ENCODE measurements at places on chromosomes 16 and 17.

- DNase-seq: no peak
Observed at GRCh38 chr17:74779948-74780400, 3.8 kb upstream of the NAT9 start.

GRCh38 chr16:77556201-77556873 is 121.5 kb upstream of the ADAMTS18 start:
- no peak for DNase-seq

DNA sequence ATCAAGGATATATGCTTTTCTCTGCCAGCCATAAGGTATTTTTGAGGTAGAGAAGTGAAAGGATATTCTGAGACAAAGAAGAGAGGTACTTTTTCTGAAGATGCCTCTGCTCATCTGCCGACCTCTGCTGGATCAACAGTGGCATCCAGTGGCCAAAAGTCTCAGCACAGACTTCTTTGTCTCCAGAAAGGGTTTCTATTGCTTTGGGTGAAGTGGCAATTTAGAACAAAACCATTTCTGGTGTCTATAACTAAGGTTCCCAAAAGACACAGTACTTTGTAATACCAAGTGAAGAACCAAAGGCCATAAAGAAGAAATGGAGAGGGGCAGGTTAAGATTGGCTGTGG is 155.2 kb upstream of the C17orf78 start:
- no peak for DNase-seq

GRCh38 chr17:29711588-29712385 is 89.1 kb upstream of the CORO6 start:
- no peak for DNase-seq

GRCh38 chr17:4785311-4786105 is 656 bp downstream of the VMO1 start:
- DNase-seq: no peak

GRCh38 chr16:84599521-84600202 is 18.2 kb downstream of the COTL1 start:
- DNase-seq: no peak

- no peak for DNase-seq
Observed at GRCh38 chr17:18267927-18268711, 7.7 kb downstream of the MIEF2 start.

- DNase-seq: no peak
Observed at GRCh38 chr17:78684026-78684425, 98.0 kb downstream of the CYTH1 start.

- no peak for DNase-seq
Observed at GRCh38 chr17:74862108-74862901, 2.6 kb upstream of the GRIN2C start.

DNA sequence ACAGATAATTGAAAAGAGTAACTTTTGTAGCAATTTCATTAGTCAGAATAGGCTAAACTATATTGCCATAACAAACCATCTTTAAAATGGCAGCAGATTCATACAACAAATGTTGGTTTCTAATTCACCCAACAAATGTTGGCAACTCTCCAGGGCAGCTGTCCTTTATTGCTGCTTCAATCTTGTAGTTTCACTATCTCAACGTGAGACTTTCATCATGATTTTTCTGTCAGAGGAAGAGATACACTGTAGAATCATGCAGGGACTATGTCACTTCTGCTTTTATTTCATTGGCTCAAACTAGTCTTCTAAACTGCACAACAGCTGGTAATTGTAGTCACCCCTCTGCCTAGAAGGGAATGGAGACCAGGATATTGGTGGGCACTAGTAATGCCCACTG is 174.2 kb downstream of the TANC2 start:
- no peak for DNase-seq

- DNase-seq: no peak
Observed at GRCh38 chr16:85019659-85020245, 7.8 kb upstream of the KIAA0513 start.

- DNase-seq: no peak
Observed at GRCh38 chr17:17402558-17402957, 74.2 kb upstream of the MED9 start.

GRCh38 chr17:81207610-81208581 is 14.9 kb downstream of the CEP131 start:
- DNase-seq: no peak

GRCh38 chr17:56708220-56708558 is 114.7 kb downstream of the NOG start:
- DNase-seq: no peak

DNA sequence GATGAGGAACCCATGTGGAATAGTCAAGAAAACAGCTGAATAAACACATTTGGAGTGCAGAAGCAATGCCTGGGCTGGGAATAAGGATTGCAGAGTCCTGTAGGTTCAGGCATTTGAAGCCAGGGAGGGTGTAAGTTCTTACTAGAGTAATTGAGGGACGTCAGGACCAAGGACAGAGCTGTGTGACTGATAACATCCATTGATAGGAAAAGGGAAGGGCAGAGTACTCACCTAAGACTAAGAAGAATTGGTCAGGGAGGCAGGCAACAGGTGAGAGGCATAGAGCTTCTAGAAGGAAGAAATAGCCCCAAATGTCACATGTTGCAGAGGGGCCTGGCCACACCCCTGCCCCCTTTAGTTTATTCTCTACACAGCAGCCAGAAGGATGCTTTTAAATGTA is 79.8 kb upstream of the TMEM132E start:
- no peak for DNase-seq

DNA sequence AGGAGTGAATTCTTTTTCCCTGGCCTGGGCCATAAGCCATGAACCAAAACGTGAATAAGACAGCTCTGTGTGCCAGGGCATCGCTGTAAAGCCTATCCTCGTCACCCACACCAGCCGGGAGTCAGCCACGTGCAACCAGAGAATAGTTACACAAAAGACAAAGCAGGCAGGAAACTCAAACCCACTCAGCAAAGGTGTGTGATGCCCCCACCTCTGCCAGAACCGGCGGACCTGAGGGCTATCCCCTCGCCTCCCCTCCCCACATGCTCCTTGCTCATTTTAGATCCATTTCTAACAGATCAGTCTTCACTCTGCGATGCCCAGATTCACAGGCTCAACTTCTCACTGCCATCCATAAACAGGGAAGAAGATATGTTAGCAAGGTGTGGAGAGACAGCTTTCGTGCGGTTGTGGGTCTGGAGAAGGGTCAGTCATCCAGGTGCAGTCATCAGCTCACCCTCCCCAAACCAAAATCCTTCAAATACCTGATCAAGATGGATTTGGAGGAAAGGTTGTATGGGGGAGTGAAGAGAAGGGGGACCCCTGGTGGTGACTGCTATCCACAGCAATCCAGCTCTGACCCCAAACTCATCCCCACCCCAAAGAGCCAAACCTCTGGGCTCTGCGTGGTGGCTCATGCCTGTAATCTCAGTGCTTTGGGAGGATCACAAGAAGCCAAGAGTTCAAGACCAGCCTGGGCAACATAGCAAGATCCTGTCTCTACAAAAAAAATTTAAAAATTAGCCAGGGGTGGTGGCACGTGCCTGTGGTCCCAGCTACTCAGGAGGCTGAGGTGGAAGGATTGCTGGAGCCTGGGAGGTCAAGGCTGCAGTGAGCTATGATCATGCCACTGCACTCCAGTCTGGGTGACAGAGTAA is 219.2 kb downstream of the C16orf78 start:
- no peak for DNase-seq

GRCh38 chr16:66958857-66959703 is 2.0 kb upstream of the CES3 start:
- DNase-seq: no peak

DNA sequence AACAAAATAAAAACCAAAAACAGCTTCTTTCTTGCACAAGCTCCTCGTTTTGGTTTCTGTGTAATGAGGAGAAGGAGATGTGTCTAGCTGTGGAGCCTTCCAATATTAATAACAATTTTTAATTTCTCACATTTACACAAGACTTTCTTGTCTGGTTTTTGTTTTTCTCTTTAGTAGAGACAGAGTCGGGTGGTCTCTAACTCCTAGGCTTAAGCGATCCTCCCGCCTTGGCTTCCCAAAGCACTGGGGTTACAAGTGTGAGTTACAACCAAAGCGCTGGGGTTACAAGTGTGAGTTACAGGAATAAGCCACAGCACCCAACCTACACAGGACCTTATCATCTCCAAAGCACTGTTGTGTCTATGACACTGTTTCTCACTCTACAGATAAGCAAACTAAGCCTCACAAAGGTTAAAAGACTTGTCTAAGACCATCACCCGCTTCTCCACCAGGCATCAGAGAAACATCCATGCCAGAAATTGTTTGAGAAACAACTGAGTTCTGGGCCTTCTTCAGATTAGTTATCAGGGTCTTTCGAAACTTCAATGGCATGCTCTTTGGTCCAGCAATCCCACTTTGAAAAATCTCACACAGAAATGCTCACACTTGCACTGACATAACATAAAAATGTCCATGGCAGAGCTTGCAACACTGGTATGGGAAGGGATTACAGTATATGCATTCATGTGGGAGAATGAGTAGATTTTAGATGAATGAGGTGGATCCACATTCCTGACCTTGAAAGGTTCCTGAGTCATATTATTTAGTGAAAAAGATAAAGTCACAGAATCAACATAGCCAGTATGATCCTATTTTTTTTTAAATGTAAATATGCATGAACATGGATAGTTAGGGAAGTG is 3.9 kb downstream of the ABAT start:
- DNase-seq: no peak

DNA sequence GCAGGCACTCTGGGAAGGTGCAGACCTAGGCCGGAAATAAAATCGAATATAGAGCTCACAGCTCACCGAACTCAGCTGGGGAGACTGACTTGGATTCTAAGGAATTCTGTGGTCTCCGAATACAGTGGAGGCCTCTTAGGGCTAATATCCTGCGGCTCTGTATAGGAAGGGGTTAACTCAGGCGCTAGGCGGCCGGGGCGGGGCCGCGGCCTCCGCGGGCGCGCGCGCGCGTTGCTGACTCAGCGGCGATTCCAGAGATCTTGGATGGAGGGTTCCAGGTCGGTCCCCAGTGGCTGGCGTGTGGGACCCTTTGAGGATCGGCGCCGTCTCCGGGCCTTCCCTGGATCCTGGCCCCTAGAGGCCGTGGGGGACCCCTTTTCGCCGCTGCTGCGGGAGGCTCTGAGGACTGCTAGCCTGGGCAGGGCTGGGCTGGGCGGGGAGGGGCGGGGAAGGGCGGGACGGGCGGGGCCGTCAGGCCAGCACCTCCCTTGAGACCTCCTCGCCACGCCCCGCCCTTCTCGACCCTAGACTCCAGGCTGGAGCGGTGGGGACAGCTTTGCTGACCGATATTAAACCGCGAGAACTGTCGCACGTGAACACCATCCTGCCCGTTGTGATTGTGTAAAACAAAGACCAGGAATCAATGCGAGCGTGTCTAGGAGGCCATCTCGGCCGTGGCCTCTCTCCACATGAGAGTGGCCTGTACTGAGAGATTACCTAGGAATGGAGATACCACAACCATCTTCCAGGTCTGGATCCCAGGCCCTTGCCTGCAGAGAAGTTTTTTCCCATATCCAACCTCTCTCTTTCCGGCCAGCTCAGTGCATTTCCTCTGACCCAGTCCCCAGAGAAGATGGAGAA is 1.4 kb upstream of the PLEKHH3 start:
- peak; percentile 50 for DNase-seq

- no peak for DNase-seq
Observed at GRCh38 chr16:88799569-88800276, 3.9 kb upstream of the CDT1 start.

GRCh38 chr16:4991754-4992153 is 33.6 kb downstream of the SEC14L5 start:
- DNase-seq: no peak

DNA sequence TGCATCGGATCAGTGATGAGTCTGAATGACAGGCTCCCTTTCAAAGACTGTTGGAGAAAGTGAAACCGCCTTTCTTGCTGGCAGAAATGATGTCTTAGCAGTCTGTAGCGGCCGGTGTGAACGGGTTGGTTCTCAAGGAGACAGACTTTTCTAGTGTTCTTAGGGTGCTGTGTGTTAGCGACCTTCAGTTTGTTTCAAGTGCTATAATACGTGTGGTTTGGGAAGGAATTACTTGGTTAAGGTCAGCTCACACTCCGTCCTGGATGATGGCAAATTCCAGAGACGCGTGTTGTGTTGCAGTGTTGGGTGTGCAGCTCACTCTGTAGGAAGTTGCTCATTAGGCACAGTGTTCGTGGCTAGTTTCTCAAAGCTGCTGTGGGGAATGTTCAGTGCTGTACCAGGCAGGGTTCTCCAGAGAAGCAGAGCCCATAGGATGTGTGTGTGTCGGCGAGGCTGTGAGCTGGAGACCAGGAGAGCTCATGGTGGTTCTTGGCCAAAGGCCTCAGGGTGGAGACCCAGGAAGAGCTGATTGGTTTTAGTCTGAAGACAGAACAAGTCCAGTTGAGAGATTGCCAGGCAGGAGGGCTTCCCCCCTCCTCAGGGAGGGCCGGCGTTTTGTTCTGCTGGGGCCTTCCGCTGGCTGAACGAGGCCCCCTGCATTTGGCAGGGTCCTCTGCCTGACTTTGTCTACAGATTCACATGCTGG is 37.6 kb downstream of the ZNF750 start:
- DNase-seq: no peak

DNA sequence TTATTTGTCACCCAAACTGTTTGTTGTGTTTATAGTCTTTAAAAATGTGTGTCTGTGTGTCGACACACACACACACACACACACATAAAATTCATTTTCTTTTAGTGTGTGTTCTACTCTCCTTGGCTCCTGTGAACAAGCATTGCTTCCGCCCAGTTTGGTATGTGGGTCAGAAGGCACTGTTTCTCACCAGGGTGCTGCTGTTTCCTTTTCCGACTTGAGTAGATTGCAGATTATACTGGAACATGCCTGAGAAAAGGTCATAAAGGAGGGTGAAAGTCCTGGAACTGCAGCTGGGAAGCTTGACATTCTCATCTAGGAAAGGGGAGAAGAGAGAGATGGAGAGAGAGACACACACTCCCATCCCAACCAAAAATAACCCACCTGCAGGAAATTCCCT is 330.3 kb downstream of the BCAS3 start:
- DNase-seq: no peak

DNA sequence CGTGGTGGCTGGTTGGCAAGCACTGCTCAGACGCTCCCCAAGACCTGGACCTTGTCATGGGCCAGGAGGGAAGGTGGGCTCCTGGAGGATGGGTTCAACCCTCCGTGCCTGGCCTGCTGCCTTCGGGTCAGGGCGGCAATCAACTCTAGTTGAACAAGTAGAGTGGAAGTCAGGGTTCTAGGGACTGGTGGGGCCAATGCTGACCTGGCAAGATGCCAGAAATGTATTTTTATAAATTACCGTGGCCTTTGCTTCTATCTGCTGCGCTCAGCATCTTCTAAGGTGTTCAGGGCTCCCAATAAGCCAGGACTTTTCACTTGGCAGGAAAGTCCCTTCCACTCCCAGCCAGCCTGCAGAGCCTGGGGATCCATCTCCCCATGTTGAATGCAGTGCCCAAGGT is 207.1 kb upstream of the N4BP1 start:
- DNase-seq: no peak

- no peak for DNase-seq
Observed at GRCh38 chr16:54067322-54068065, 219.1 kb downstream of the IRX3 start.

GRCh38 chr17:47692895-47693730 is 848 bp upstream of the TBKBP1 start:
- DNase-seq: no peak

GRCh38 chr16:66871840-66872239 is 8.5 kb upstream of the PDP2 start:
- DNase-seq: no peak

- no peak for DNase-seq
Observed at GRCh38 chr16:67399218-67399733, 6.0 kb upstream of the TPPP3 start.

- no peak for DNase-seq
Observed at GRCh38 chr17:29590411-29591145, 1.1 kb upstream of the GIT1 start.

- no peak for DNase-seq
Observed at GRCh38 chr16:65410801-65411200, 288.9 kb upstream of the CDH11 start.

- DNase-seq: peak; percentile 27
Observed at GRCh38 chr17:74972107-74972972, at the start of gene HID1. HID1 (minus strand) TSS chr17:74972759; CDS start chr17:74972656, 103 bp downstream.

GRCh38 chr17:59712862-59713261 is 5.4 kb downstream of the VMP1 start:
- DNase-seq: no peak

Data from NCI-H1048 (cell line).